Activated CD4-positive, alpha-beta T cell treated with anti-CD3 and anti-CD28 coated beads for 36 hours (primary cell): ENCODE measurements at places on chromosomes 1 and 21. TPM values are rescaled to one million over a fixed set of nuclear protein-coding genes. Genes with fewer than 3 reads are reported as not detected.

The GAS5 gene
- total RNA-seq: 878 TPM

The LCE1A gene
- not detected for total RNA-seq

The HNRNPCL1 gene
- total RNA-seq: not detected

The BMP8B gene
- total RNA-seq: 0.28 TPM

The RAB3B gene
- 0.11 TPM for total RNA-seq

The SH3BGRL3 gene
- total RNA-seq: 381 TPM

The TLR5 gene
- 0.56 TPM for total RNA-seq

The SPRR2G gene
- not detected for total RNA-seq

The LENEP gene
- total RNA-seq: 0.79 TPM

The CRYAA gene
- not detected for total RNA-seq

The CCDC185 gene
- total RNA-seq: not detected

The CA6 gene
- not detected for total RNA-seq

The MPL gene
- not detected for total RNA-seq

The COG2 gene
- 28.1 TPM for total RNA-seq

The ELAPOR1 gene
- total RNA-seq: 7.1 TPM

The RNPEP gene
- 44.9 TPM for total RNA-seq

The TNFRSF4 gene
- 340 TPM for total RNA-seq

The OLFML3 gene
- total RNA-seq: not detected

The PIAS3 gene
- 22.0 TPM for total RNA-seq

The KISS1 gene
- total RNA-seq: not detected

The GPR153 gene
- 0.16 TPM for total RNA-seq

The DLGAP3 gene
- total RNA-seq: 0.63 TPM

The GBP6 gene
- 0.53 TPM for total RNA-seq

The SELE gene
- not detected for total RNA-seq

The PIK3R3 gene
- total RNA-seq: 0.78 TPM

The ZCCHC17 gene
- total RNA-seq: 23.9 TPM

The CCDC27 gene
- total RNA-seq: not detected

The CDCA8 gene
- total RNA-seq: 61.2 TPM

The RAP1GAP gene
- total RNA-seq: 2.1 TPM

The MORN1 gene
- total RNA-seq: 5.1 TPM

The SUSD4 gene
- 2.2 TPM for total RNA-seq

The KDF1 gene
- total RNA-seq: 0.30 TPM

The HUNK gene
- total RNA-seq: 0.02 TPM

The LAX1 gene
- 20.6 TPM for total RNA-seq

The DEGS1 gene
- 24.5 TPM for total RNA-seq

The HOOK1 gene
- total RNA-seq: 15.2 TPM

The NEGR1 gene
- not detected for total RNA-seq

The TACSTD2 gene
- total RNA-seq: 0.07 TPM

The FAM177B gene
- total RNA-seq: not detected

The COL9A2 gene
- 3.0 TPM for total RNA-seq

The C1QTNF12 gene
- 1.6 TPM for total RNA-seq

The SH2D5 gene
- 0.51 TPM for total RNA-seq

The BEND5 gene
- total RNA-seq: 34.7 TPM

The CFHR2 gene
- total RNA-seq: not detected

The CHI3L1 gene
- total RNA-seq: 0.18 TPM

The RGSL1 gene
- not detected for total RNA-seq

The FCRL1 gene
- not detected for total RNA-seq
